ENCODE measurements at places on chromosomes 2 and 18.

DNA sequence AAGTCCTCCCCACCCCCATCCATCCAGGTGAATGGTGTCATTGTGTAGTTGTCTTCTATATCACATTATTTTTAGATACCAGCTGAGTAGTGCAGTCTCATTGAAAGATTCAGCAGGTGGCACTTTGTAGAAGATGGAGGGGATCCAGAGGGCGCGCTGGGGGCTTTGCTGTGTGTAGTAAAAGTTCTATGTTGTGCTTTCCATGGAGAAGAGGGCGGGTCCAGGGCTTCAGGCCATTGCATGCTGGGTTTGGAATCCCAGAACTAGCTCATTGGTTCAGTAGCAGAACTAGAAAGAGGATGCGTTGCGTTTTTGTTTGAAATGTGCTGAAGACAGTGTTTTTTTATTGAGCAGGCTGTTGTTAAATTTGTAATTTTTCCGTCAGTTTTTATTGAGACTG is 120.0 kb downstream of the MAP4K4 start:
- DNase-seq = no peak

DNA sequence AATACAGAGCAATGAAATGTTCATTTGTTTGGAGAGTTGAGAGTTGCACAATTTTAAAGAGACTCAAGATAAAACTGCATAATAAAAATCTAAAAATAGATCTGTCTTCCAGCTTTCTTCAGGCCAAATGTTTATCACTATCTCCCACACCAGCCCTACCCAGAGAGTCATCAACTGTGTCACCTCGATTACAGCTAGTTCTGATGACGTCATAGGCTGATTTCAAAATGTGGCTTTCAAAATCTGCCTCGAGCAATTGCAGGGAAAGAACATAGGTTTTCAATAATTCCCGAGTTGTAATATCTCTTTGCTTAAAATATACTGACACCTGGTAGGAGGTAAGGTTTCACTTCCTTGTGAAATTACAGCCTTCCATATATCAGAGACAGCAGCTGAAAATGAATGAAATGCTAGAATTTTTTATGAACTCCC is 677.6 kb upstream of the ID2 start:
- no peak for DNase-seq

DNA sequence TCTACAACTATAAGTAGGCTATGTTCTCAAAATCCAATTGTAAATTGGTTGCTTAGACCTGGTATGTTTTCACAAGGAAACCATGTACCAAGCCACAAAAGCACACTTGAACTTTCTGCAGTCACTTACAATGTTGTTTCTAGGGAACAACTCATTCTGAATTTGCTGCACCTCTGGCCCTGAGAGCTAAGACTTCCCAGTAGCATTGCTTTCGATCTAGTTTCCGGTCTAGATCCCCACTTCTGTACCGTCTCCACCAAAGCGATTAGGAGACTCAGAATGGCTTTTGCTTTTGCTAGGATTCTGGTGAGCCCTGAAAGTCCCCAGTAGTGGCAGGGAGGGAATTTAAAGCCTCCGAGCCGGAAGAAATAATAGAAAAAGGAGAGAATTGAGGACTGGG is 313.0 kb downstream of the ARHGAP15 start:
- DNase-seq = no peak

DNA sequence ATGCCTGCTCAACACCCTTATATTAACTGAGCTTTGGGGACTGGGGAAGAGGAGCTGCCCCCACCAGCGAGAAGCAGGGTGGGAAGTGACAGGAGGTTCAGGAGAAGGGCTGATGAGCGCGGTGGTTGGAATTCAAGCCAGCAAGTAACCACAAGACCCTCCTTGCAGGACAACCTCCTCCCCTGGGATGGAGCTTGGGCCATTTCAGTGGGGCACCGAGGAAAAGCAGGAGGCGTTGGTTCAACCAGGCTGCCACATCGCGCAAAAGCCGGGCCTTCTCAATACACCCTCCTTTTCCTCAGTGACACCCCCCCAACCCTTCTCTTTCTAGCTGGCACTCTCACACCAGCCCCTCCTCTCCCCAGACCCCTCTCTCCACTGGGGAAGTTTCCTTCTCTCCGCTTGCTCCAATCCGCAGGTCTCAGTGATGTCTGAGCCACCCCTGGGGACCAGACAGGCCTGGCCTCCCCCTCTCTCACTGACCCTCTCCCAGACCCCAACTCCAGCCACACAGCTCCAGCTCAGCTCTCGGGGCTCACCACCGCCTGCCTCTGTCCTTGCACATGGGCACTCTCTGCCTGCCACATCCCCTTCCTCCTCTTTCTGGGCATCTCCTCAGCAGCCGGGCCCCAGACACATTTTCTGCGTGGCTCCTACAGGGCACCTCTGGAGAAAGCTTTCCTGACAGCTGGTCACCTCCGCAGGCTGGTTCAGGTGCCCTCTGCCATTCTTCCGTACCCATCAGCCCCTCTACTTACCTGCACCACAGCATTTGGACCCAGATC is 44.5 kb downstream of the KCNF1 start:
- no peak for DNase-seq

DNA sequence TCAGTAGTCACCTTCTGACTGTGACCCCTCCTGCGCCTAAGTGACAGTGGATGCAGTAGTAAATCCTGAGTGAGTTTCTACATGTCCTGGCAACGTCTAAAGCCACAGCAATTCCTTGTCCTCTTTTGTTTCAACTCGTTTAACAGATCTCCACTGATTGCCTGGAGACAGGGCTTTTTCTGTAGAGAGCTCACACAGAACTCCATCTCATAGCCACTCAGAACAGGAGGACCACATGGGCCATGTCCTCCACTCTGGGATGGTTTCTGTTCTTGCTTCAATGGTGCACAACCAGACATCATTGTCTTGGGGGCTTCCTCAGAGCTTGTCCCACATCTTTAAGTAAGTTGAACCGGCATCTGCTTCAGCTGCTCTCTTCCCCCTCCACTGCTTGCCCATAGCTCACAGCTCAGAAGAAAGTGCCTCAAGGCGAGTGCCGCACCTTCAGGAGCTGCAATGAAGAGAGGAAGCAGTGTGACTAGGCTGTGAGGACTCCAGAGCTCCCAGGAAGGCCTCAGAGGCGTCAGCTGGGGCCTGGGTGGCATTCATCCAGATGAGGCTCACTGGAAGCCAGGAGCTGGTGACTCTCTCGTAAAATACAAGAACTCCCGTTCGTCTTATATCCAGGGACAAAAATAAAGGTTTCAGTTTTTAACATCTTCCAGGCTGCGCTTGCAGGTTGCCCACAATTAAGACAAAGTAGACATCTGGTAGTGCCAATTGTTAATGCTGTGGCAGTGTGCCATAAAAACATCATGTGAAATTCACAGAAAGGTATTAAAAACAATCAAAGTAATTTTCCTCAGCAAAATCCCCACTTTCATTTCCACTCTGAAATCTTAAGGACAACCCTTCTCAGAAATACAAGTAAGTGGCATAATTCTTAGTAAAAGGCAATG is 37.3 kb downstream of the ST3GAL5 start:
- DNase-seq = no peak

DNA sequence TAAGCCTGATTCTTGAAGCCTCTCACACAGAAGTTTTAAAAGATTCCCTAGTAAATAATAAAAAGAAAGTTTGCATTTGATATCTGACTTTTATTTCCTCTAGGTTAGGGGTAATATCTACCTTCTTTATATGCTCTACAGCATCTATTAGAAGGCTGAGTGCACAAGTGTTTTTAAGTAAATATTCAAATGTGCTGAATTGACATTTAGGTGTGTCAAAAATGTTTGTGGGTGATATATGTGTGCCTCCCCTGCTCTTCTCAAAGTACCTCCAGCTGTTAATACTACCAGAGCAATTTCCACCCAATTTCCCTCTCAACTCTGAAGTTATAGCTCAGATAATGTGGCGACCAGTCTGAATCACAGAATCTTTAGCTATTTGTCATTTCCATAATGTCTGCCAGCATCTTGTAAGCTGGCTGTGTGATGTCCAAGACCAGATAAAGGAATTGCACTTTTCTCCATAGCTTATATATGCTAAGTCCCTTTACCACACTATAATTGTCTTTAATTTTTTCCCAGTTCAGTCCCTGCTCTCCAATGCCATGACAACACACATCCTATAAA is 24.4 kb upstream of the ERMN start:
- no peak for DNase-seq

Data from nephron progenitor cell (in vitro differentiated cells).